Esophagus muscularis mucosa (tissue), 4 donors: ENCODE measurements at places on chromosomes 6 and 20. TPM values are rescaled to one million over a fixed set of nuclear protein-coding genes. Genes with fewer than 3 reads are reported as not detected.
A peak's percentile ranks its signal among the peaks of the same experiment; 100 is the strongest.

GRCh38 chr6:97133067-97133466 lies 149.9 kb downstream of the MMS22L start:
- DNase-seq, result no peak

DNA sequence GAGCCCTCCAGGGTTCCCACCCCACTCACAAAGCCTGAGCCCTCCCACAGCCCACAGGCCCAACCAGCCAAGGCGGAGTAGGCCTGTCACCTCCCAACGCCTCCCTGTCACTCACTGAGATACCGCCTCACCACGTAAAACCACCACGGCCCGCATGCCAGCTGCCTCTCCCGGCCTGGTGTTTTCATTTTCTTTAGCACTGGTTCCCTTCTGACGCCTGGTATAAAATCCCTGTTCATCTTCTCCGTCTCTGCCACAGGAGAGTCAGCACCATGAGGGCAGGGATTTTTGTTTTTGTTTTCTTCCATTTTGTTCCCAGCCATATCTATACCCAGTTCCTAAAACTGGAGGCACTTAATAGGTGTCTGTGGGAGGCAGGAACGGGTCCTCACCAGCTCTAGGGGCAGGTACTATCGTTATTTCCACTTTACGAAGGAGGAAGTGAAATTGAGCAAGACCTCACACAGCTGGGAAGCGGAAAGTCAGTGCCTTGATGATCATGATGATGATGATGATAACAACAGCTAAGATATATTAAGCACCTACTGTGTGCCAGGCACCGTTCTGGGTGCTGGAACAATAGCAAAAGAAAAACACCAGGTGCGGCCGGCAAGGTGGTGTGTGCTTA lies 58.6 kb downstream of the SNAI1 start:
- DNase-seq, result no peak

DNA sequence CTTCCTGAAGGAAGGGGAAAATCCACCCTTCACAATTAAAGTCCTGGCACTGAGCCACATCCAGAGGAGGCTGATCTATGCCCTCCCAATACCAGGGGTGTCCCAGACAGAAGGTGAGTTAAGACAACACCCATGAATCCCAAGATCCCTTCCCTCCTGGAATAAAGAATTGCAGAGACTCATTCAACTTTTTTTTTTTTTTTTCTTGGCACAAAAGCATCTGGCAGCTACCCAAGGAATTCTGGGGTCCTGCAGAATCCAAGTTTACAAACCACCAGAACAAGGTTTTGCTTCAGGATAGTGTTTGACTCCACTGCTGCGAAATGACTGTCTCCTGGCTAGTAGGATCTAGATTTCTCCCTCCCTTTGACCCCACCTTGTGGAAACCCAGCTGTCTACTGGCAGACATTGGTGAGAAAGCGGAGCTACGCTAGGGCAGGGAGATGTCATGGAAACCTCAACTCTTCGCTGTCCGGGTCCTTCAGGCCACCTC lies 37.4 kb downstream of the JAG1 start:
- DNase-seq, result no peak

GRCh38 chr6:169791721-169792131 lies 40.3 kb downstream of the ERMARD start:
- DNase-seq, result peak; percentile 31

DNA sequence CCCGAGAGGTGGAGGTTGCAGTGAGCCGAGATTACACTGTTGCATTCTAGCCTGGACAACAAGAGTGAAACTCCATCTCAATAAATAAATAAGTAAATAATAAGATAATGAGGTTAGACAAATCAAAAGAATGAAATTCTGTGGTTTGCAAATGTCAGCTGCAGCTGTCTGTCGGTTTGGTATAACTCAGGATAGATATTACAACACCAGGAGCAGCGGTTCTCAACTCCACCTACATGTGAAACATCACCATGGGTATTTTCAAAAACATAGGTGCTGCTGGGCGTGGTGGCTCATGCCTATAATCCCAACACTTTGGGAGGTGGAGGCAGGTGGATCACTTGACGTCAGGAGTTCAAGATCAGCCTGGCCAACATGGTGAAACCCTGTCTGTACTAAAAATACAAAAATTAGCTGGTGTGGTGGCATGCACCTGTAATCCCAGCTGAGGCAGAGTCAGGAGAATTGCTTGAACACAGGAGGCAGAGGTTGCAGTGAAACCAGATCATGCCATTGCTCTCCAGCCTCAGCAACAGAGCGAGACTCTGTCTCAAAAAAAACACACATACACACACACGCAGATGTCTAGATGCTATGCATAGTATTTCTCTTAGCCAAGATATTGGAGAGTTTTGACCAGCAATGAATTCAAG lies 126.1 kb upstream of the LAMP5 start:
- DNase-seq, result no peak

- no peak for DNase-seq
Observed at GRCh38 chr20:535958-536357, 7.6 kb downstream of the CSNK2A1 start.

- DNase-seq, result no peak
Observed at GRCh38 chr6:26268659-26269402, 96.2 kb upstream of the BTN3A2 start.

- DNase-seq, result no peak
Observed at GRCh38 chr6:25630508-25631278, 21.3 kb upstream of the SCGN start.

- DNase-seq, result no peak
Observed at GRCh38 chr20:57576617-57577550, 16.0 kb downstream of the PCK1 start.

DNA sequence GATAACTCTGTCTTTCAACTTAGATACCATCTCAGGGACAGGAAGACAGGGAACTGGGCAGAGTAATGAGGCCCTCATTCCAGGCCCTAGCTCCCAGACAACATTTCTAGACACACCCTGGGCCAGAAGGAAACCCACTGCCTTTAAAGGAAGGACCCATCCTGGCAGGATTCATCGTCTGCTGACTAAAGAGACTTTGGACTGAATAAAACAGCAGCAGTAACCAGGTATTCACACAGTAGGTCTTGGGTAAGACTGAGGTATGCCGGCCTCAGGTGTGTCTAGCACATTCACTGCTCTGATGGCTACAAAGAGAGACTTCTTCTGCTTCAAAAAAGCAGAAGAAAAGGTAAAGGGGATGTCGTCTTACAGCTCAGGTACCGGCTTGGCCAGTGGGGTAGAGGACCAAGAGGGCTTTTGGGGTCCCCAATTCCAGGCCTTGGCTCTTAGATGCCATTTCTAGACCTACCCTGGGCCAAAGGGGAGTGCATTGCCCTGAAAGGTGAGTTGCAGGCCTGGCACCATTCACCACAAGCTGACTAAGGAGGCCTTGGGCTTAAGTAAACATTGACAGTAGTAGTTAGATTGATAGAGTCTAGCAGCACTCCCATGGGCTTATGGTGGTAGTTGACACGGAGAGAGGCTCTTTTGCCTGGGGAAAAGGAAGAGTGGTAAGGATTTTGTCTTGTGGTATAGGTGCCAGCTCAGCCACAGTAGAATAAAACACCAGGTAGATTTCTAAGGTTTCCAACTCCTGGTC lies 13.4 kb downstream of the SNX14 start:
- DNase-seq, result no peak

GRCh38 chr6:87099472-87099871 lies 4.6 kb upstream of the CGA start:
- DNase-seq, result no peak

GRCh38 chr6:81787313-81788068 lies 35.0 kb upstream of the TENT5A start:
- DNase-seq, result no peak

GRCh38 chr6:125957391-125957693 lies 772 bp downstream of the HINT3 start:
- no peak for DNase-seq

DNA sequence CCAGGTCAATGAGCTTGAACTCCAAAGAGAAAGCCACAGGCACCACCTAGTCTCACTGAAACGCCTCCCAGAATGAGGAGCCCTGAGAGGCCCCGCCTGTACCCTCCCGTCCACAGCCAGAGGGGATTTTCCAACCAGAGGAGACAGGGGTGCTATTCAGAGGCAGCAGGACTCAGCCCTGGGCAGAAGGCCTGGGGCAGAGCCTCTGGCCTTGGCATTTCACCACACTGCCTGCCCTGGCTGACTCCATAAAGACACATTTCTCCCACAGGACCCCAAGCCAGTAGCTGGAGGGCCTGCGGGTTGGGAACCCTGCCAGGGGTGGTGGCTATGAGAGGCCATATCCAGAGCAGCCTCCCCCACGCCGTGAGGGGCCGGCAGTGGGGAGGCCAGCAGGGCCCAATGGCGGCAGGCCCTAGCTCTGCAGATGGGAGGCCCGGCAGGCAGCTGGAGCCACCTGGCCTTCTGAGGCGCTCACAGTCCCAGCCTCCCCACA lies 159.3 kb downstream of the PREX1 start:
- DNase-seq, result no peak

GRCh38 chr20:63840405-63840828 lies 9.4 kb upstream of the ZBTB46 start:
- DNase-seq, result no peak

DNA sequence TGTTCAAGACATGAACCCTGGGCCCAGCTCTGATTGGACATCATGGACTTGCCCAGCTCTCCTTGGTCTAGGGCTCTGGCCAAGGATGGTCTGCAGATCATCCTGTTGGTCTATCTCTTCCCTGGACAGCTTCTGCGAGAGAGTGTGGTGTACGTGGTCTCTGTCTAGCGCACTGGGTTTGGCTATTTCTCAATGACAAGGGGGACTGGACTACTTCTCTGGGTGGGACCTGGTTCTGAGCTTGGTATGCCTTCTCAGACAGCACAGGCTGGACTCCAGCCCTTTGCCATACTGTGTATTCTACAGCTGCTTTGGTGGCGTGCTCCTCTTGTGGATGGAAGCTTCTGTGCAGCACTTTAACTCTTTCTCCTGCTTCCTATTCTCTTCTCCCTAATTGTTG lies 8.5 kb upstream of the RAET1E start:
- DNase-seq, result no peak

DNA sequence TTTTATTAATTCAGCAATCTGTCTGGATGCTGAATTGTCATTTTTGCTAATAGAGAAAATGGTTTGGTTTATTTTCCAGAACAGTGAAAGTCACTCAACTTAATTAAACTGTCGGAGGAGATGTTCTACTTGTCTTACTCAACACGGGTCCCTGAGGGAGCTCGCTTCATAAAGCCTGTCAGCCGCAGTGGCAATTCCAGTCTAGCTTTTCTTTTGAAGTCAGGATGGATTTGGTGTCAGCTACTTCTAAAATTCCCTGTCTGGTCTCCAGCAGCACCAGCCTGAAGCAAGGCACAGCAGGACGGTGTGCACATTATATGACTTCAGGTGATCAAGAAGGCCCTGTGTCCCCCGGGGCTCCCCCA lies 261.5 kb downstream of the SLC24A3 start:
- DNase-seq, result no peak

DNA sequence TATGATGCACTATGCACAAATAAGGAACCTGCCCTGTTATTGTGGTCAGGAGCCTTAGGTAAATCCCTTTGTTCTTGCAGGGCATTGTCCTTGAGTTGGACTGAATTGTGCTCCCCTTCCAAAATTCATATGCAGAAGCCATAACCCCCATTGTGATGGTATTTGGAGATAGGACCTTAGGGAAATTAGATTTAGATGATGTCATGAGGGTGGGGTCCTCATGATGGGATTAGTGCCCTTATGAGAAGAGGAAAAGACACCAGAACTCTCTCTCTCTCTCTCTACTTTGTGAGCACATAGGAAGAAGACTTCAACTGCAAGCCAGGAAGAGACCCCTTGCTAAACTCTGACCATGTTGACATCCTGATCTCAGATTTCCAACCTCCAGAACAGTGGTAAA lies 268.0 kb downstream of the LRFN2 start:
- no peak for DNase-seq

DNA sequence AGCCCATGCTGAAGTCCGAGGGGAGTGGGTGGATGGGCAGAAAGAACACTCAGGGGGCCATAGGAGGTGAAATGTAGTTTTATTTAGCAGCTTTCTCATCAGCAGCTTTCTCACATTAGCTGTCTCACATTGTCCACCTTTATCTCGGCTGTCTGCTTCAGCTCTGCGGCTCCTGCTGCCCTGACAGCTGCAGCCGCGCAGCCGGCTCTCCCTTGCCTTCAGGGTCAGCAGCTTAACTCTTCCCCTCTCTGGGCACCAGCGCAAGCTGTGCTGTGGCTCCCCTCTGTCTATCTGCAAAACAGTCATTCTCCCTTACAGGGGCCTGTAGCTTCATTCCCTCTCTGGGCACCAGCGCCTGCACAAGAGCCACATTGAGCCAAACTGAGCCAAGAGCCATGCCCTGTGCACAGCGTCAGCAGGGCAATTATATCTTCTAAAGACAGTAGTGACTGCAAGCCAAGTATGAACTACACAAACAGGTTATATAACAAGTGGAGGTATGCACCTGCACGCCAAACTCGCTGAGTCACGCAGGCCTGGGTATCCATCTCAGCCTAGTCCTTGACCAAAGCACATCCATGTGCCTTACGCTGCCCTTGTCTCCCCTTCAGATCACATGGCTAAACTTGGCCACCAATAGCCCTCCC lies 198.8 kb downstream of the EYA2 start:
- DNase-seq, result no peak

- DNase-seq, result no peak
Observed at GRCh38 chr6:36780442-36781177, 58.6 kb downstream of the CPNE5 start.

- DNase-seq, result no peak
Observed at GRCh38 chr6:32387589-32388340, 16.1 kb upstream of the TSBP1 start.

DNA sequence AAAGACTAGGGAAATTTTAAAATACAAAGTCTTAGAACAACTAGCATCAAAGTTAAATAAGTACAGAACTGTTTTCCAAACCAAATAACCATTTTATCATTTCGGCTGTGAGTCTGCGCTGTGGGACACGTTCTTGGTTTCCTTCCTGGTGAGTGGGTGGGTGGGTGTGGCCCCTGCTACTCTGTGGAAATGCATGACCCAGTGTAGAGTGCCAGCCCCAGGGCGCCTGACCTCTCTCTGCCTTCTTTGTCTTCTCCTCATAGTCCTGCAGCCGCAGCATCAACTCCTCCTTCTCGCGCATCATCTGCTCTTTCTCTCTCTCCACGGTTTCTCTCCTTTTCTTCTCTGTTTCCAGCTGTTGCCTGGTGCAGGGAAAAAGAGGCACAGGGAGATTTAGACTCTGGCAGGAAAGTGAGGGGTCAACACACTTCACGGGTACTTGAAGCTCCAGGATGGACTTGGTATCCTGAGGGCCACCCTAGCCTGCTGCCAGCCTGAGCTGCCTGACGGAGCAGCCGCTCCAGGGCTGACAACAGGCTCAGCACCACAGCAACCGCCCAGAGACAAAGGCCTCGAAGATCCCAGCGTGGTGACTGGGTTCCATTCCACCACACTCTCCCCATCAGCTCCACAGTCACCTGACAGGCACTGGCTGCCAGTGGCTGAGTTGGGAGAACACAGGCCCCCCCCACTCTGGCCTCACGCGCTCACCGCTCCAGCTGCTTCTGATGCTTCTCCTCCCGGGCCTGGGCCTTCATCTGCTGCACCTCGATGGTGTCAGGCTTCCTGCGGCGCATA lies 48.4 kb downstream of the EZR start:
- no peak for DNase-seq

CNBD2 gene
- total RNA-seq, result 4.2 TPM

NMBR gene
- total RNA-seq, result not detected

HLA-DPB1 gene
- 71.3 TPM for total RNA-seq

SIM1 gene
- not detected for total RNA-seq

SLC17A1 gene
- total RNA-seq, result not detected

RPS21 gene
- 581 TPM for total RNA-seq

MEI4 gene
- total RNA-seq, result 0.39 TPM

MROH8 gene
- total RNA-seq, result 2.7 TPM

DEFB125 gene
- total RNA-seq, result not detected

SIRPB2 gene
- 6.6 TPM for total RNA-seq
